ENCODE measurements at places on chromosomes 1 and 21.

DNA sequence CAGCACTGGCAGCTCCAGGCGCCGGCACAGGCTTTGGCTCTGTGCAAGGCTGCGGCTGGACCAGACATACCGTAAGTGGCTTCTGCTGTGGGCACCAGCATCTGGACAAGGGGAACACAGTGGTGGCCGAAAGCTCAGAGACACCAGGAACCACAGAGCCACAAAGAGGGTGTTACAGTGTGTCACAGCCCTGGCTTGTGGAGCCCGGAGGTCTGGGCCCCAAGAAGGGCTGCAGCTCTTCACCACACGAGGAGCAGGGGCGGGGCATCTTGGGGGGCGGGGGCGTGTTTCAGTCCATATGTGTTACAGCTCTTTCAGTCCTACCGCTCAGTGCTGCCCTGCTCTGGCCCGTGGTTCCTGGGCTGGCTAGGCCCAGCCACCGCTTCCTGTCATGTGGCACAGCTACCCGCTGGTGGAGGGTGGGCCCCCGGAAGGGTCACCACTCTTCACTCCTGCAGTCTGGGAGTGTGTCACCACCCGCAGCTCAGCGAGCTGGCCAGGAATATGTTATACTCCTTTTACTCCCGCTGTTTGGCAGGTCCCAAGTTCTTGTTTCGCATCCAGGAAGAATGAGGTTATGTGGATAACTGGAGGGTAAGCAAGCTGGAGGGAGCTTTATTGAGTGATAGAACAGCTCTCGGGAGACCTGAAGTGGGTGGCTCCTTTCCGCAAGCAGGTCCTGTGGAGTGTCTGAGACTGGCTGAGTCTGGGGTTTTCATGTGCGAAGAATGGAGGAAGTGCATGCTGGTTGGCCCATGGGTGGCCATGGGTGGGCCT lies 3.3 kb upstream of the LSM10 start:
- DNase-seq = no peak

DNA sequence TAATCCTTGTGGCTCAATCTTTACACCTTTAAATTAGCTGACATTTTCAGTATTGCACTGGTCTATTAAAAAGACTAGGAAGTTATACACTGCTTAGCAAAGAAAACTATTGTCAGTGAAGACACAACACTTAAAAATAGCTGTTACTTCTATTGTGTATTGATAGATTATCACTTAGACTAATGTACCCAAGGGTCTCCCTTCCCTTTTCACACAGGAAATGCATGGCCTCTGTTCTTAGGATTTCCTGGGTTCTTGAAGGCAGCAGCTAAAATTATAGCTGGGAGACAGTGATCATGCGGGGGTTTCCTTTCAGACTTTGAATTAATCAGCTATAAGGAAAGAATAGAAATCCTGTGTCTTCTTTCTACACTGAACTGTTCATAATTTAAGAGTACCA lies 12.8 kb downstream of the DIP2A start:
- no peak for DNase-seq

- no peak for DNase-seq
Measured at GRCh38 chr1:87588495-87588894, 259.8 kb downstream of the LMO4 start.

- DNase-seq = no peak
Measured at GRCh38 chr1:110647254-110647891, 27.4 kb downstream of the KCNA3 start.

DNA sequence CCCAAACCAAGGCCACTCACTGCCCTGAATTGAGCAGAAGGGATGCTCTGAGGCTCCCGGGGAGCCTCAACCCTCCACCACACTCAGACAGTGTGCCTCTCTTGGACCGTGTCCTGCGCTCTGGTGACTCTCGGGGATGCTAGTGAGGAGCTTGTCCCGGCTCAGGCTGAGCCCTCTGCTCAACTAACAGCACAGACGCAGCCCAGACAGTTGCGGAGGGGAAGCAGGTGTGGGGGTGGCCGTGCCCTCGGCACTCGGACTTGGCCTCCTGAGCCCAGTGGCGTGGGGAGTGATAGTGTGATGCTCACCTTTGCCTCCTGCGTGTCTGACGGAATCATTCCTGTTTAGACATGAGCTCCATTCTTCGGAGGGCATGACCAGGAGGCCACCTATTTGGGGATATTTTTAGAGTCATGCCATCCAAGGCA lies 15.4 kb upstream of the SLC19A1 start:
- DNase-seq = no peak

GRCh38 chr1:157781048-157781447 lies 4.1 kb upstream of the FCRL2 start:
- DNase-seq = no peak

GRCh38 chr1:206634365-206635079 lies 814 bp upstream of the DYRK3 start:
- DNase-seq = peak; percentile 73

DNA sequence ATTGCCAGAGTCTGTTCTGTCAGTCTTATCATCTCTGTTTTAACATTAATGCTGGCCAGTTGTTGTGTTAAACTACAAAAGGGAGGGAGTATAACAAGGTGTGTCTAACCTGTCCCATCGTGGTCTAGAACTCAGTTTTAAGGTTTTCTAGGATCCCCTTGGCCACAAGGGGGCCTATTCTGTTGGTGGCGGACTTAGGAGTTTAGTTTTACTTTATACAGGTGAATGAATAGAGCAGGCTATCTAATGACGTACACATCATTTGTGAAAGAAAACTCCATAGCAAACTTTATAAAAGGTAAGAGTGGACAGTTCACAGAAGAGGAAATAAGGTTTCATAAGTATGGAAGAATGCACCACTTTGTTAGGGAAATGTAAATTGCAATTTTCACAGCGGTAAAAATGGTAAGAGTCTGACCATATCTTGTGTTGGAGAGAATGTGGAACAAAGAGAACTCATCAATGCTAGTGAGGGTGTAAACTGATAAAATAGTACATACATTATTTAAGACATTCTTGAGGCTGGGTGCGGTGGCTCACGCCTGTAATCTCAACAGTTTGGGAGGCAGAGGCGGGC lies 2.5 kb upstream of the ATF6 start:
- peak; percentile 6 for DNase-seq

DNA sequence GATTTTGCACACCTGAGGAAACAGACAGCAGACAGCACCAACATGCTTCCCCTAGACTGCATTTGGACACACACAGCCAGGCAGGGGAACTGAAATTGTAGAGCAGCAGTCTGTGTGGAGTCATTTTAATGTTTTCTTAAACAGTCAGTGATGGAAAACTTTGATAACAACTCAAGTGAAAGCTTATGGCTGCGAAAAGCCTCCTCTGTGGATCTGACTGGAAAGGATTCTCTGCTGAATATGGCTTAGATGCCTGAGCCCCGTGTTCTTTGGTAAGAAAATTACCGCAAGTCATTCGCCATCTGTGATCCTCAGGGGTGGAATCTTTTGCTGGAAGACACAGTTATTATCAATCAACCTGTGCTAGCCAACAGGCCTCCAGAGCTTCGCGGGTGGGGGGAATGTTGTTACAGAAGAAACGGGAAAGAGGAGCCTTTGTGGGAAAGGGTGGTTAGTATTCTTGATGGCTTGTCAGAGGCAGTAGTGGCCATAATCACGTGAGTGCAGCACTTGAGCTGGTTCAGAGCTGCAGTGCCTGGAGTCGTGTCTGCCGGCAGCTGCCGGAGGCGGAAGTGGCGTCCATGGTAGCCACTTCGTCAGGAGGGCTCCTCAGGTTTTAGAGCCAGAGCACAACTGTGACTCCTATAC lies 204.7 kb downstream of the ST6GALNAC3 start:
- peak; percentile 42 for DNase-seq

- no peak for DNase-seq
Measured at GRCh38 chr1:194355488-194356106, 1169.2 kb upstream of the B3GALT2 start.

DNA sequence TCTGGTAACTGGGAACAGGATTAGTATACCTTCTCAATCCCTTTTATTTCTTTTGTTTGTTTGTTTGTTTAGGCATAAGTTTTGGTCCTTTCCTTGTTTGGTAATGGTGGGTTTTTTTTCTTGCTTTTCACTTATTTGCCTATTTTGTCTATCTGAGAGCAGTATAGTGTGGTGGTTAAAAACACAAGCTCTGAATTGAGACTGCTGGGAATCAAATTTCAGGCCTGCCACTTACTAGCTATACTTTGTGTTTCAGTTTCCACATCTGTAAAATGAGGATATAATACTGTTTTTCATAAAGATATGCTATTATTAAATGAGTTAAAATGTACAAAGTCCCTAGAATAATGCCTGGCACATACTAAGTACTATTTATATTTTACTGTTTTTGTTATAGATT lies 81.6 kb upstream of the IVNS1ABP start:
- no peak for DNase-seq

GRCh38 chr1:63674238-63674864 lies 81.1 kb downstream of the PGM1 start:
- DNase-seq = peak; percentile 47

- DNase-seq = no peak
Measured at GRCh38 chr1:158055854-158056253, 62.4 kb downstream of the KIRREL1 start.

DNA sequence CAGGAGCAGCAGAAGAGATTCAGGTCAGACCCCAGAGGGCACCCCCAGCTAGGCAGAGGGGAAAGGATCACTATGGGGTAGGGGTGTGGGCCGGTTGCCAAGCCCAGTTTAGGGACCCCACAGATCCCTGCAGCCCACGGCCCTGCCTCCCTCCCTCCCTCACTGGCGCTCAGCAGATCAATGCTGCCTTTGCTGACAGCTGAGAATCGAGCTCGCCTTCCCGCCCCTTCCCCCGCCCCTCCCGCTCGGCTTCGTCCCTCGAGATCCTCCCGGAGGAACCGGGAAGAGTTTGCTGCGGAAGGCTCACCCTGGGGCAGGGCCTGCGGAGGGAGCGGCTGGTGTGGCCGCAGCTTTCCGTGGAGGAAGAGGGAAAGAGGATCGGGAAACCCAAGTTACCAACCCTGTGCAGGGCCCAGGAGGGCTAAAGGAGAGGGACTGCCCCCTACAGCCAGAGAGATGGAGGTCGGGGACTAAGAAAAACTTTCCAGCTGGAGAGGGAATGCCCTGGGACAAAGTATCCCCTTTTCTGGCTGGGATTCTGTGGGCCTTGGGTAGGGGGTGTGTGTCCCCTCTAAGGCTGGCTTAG lies 1.1 kb upstream of the KCNQ4 start:
- DNase-seq = peak; percentile 25

GRCh38 chr1:150281758-150282557 lies at the start of gene CIART:
Gene CIART, plus strand, starts transcription at chr1:150282554. Its CDS starts 714 bp downstream, at chr1:150283268.
- peak; percentile 99 for DNase-seq
